ENCODE measurements at places on chromosomes 3 and 15.

GRCh38 chr3:127304121-127304744, 16.4 kb upstream of the PRR20G start:
- no peak for DNase-seq

GRCh38 chr15:68698708-68699107, 119.9 kb downstream of the CORO2B start:
- DNase-seq = no peak

DNA sequence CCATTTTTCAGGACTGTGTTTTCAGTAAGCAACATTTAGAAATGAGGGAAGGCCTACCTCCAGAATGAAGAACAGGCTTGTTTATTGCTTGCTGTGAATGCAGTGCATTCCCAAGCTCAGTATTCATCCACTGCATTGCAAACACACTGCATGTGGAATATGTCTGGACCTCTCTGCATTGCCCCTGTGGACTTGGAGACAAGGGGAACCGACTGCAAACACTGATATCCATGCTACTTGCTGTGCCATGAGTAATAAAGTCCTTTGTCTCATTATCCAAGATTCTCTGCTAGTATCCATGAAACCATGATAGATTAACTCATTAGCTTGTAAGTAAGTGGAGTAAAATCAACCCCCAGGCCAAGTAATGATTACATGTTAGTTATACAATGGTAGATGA, 301.2 kb upstream of the NR2E3 start:
- no peak for DNase-seq

- no peak for DNase-seq
These were observed 191.6 kb upstream of the MEIS2 start for GRCh38 chr15:37291920-37292319.

- DNase-seq = no peak
These were observed 84.4 kb downstream of the RFTN1 start for GRCh38 chr3:16429086-16429485.

GRCh38 chr15:91664224-91664836, 189.2 kb upstream of the SLCO3A1 start:
- DNase-seq = no peak

DNA sequence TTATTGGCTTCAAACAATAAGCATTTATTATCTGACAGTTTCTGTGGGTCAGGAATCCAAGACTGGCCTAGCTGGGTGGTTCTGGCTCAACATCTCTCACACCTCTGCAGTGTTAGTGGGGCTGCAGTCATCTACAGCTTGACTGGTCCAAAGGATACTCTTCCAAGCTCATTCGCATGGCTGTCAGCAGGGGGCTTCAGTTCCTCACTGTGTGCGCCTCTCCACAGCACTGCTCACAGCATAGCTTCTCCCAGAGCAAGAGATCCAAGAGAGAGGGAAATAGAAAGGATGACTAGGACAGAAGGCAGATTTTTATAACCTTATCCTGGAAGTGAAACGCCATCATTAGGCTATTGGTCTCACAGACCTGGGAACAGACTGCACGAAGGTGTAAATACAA, 64.2 kb downstream of the MAGI1 start:
- DNase-seq = no peak

GRCh38 chr3:14845180-14845579, 26.4 kb downstream of the FGD5 start:
- no peak for DNase-seq

GRCh38 chr15:56094171-56094570, 100.8 kb upstream of the NEDD4 start:
- no peak for DNase-seq

DNA sequence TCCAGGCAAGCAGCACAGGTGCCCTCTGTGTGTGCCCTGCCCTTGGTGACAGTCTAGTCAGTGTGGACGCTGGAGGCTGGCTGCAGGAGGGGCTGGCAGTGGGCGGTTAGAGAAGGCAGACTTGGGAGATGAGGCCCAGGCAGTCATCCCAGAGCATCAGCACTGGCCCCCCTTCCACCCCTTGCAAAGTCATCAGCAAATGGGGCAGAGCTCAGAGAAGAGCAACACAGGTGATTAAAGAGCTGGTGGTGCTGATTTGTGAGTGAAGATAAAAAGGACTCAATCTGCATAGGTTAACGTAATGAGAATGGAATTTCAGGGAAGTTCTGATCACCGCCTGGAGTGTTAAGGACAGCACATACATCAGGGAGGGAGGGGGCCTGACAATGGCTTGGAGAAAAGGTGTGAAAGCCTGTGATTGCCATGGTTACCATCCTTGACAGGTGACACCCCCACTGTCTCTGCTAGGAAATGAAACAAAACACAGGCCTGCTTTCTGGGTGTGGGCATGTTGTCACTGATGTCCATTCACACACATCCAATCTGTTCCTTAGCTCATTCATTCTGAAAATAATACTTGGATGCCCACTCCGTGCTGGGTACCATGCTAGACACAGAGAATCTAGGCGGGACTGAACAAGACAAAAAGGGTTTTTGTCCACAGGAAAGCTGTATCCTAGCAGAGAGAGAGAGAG, 269.6 kb upstream of the ST8SIA2 start:
- no peak for DNase-seq

DNA sequence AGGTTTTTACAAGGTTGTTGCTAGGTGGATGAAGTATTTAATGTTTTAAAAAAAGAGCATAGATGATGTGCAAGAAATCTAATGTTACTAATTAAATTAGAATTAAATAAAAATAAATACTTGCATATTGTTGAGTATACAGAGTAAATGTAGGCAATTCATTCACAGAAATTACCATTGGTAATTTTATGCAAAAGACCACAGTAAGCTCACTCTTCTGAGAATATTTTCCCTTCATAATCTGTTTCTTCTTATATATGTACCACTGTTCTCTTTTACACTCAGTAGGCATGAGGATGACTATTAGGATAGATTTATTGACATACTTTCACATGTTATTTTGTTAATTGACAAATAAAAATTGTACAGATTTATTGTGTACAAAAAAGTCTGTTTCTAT, 681.2 kb upstream of the NECTIN3 start:
- DNase-seq = no peak

DNA sequence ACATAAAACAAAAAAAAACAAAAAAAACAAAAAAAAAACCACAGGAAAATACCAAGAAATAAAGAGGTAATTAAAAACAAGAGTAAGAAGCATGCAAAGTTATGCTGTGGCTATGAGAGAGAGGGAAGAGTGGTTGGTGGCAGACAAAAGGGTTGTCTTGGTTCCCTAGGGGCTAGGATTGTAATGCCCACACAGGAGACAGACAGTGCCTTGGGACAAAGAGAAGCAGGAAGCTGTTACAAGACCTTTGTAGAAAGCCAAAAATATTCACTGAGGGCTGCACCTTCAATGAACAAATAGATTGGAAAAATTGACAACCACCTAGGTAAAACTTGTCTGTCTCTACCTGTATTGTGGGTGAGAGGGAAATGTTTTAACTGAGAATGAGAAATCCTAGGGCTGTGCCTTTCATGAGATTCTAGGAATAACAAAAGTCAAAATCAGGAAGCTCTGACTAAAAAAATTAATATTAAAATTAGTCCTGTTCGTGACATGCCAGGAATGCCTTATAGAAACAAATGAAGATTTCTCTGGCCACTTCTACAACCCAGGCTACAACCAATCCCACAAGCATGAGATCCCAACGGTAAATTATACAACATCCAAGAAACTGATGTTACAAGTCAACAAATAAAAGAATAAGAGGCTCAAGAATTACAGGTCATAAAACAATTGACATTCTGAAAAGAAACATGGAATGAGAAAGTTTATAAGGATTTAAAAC, 45.0 kb upstream of the PRICKLE2 start:
- DNase-seq = no peak

DNA sequence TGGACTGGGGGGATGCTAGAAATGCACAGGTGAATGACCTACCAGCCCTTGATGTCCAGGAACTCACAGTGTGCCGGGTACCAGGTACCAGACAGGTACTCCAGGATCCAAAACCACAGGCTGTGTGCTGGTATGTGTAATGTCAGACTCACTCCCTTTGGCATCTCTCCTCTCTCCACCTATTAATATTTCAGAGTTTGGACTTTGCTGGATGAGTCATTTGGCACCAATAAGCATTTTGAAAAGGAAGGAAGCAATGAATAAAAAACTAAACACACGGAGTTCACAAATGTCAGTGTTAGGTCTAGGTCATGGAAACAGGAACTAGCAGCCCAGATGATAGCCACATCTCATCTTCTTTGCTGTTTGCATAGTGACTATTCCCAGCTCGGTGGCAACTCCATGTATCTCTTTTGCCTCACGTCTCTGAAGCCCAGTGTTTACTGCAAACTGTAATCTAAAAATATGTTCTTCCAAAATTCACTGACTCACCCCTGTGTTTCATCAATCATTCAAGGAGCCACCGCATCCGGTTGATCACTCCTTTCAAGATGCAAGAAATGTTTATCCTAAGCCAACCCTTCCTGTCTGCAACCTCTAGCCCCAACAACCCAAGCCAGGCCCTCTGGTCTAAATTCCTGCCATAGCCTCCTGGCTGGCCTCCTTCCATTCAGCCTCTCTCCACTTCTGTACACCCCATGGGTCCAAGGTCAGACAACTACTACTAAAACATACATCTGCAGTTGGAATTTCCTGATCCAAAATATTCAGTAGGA, 8.4 kb downstream of the ITGB5 start:
- DNase-seq = no peak

DNA sequence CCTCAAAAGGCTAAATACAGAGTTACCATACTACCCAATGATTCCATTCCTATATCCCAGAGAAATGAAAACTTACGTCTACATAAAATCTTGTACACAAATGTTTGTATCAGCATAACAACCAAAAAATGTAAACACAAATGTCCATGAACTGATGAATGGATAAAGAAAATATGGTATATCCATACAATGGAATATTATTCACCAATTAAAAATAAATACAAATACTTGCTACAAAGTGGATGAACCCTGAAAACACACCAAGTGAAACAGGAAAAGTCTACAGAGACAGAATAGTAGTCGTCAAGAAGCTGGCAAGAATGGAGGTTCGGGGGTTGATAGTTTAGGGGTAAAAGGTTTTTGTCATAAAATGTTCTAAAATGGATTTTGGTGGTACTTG, 54.0 kb upstream of the ANKRD28 start:
- DNase-seq = no peak

GRCh38 chr3:167901138-167901537, 165.6 kb downstream of the SERPINI1 start:
- no peak for DNase-seq

DNA sequence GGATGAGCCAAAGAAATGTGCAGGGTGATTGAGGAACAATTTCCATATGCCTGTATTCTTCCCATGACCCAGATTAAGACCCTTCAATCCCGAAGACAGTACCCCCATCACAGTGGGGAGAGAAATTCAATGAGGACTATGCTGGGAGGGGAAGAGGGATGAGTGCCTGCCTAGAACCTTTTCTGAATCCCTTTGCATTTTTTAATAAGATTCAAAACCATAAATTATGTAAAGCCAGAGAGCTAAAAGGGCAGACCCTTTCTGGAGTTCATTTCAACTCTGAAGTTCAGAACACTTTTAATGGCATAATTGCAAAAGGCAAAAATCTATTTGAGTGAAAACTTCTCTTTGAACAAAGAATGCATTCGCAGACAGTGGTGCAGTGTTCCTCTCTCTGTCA, 529.5 kb downstream of the NTRK3 start:
- DNase-seq = no peak

GRCh38 chr3:64093211-64093610, 69.9 kb upstream of the PSMD6 start:
- DNase-seq = no peak
